A549 treated with Hydrocortisone at 1 μM for 4 hours (cell line): ENCODE measurements at places on chromosomes 4 and X. TPM values are rescaled to one million over a fixed set of nuclear protein-coding genes. Genes with fewer than 3 reads are reported as not detected.

Gene USP17L5
- total RNA-seq: not detected in 5 replicates

Gene BTC
- 0.86 to 1.4 TPM (median 1.0 TPM) in 5 replicates for total RNA-seq

Gene BEX5
- not detected in 5 replicates for total RNA-seq

Gene ABCG2
- total RNA-seq: 16.5 to 22.0 TPM (median 17.0 TPM) in 5 replicates

Gene VCX2
- not detected in 5 replicates for total RNA-seq

Gene CT47B1
- total RNA-seq: not detected in 5 replicates

Gene HTR2C
- total RNA-seq: not detected in 5 replicates

Gene TRPC5OS
- total RNA-seq: not detected in 5 replicates
